ENCODE measurements at places on chromosomes 16 and 17.

GRCh38 chr17:51560398-51560797, 300.1 kb downstream of the UTP18 start:
- DNase-seq = no peak

DNA sequence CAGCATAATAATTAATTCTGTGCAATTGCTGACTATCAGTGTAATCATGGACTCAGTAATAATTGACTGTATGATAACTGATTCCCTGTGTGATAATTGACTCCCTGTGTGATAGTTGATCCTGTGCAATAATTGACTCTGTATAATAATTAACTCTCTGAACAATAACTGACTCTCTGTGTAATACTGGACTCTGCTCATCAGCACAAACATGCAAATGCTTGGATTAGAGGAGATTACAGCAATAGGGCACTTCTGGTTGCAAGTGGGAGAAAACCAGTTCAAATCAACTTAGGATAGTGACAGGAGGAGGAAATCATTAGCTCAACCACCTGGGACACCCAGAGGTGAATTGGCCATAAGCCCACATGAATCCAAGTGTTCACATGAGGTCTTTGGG, 582.1 kb downstream of the RBFOX1 start:
- DNase-seq = no peak

GRCh38 chr17:40550608-40551007, 14.7 kb downstream of the CCR7 start:
- no peak for DNase-seq

- DNase-seq = no peak
Observed at GRCh38 chr17:74467221-74467951, 952 bp downstream of the CD300A start.

DNA sequence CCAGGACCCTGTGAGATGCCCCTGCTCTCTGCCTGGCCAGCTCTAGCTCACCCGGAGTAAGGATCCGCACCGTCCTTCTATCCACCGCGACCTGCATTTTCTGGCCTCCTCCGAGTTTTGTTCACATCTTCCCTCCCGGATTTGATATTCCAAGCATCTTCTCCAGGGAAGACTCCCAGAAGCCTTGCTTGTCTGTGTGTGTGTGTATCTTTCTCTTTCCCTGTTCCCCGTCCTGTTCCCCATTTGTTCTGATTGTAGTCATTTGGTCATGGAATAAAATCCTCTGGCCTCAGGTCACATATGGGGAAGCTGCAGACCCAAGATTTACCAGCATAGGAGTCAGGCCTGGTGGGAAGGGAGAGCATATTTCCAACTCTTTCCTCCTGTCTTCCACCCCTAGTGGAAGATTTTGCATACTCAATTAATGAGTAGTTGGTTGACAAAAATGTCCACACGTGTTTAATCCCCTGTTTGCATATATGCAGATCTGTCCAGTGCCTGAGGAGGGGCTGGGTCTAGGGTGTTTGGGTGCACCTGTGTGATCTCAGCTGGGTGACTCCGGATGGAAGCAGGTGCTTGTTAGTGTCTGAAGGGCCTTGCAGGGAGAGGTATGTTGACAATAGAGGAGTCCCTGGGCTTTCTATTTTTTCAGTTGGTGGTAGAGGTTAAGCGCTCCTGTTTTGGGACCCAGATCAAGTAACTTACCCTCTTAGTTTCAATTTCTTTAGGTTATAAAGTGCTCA, 1.9 kb downstream of the PRAC1 start:
- DNase-seq = no peak

DNA sequence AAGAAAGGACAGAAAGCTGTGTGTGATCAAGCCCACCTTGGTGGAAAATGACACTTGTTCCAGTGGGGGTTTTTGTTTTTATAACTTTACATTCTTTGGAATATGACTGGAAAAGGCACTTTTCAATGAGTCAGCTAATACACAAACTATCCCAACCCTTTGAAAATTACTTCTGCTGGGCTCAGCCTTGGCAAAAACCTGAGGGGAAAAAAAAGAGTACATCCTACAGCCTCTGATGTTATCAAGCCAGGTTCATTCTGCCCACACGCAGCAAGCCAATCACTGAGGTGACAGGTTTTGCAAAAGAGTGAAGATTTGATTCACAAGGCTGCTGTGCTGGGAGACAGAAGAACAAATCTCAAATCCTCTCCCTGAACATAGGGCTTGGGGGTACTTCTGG, 484.5 kb upstream of the ERCC4 start:
- DNase-seq = no peak

DNA sequence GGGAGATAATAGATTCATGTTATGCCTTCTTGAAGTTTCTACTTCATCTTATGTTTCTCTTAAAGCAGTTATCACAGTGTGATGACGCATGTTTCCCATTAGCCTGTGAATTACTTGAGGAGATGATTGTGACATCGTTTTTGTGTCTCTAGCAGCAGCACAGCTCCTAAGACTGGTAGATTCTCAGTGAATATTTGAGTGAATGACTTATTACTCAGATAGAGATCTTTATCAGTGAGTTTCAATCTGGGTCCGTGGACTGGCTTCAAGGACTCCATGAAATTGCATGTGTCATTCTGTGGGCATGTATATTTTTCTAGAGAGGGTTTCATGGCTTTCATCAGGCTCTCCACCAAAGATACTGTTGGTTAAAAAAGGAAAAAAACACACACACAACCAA, 29.9 kb downstream of the YPEL2 start:
- DNase-seq = no peak

DNA sequence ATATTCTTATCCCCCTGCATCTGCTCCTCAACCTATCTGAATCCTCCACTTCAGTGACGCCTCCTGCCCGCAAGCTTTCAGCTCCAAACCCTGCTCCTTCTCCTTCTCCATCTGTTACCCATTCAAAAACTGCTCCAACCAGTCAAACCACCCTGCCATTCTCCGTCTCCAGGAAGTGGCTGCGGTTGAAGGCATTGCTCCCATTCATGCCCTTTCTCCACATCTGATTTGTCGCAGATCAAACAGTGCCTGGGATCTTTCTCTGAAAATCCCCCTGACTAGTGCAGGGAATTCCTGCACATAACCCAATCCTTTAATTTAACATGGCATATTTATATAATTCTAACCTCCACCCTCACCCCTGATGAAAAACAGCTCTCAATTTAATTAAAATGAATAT, 56.3 kb downstream of the SLFN5 start:
- no peak for DNase-seq

DNA sequence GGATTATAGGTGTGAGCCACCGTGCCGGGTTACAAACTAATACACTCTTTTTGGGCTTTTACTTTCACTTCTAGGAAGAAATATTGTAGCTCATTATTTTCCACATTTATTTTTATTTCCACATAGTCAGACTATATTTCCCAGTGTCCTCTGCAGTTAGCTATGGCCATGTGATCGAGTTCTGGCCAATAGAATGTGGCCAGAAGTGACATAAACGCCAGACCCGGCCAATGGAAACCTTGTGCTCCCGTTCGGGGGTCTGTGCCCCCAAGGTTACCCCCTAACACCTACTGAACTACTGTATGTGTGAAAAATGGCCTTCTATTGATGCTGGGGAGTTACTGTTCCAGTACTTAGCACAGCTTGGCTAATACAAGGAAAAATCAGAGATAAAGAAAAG, 13.2 kb upstream of the RPTOR start:
- DNase-seq = no peak

DNA sequence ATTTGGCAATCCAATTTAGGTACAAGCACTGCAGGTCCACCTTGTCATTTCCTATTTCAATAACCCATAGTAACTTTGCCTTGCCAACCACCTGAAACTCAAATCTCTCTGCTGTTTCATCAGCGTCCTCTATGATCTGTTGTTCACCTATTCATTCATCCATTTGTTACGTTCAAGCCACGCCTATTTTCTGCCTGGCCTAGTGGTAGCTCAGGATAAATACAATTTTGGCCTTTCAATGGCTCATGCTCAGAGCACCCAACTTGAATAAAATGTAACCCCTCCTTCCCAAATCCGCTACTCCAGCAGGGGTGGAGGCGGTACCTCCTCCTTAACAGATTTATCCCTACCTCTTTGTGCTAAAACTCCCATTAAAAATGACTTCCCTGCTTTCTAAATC, 3.6 kb upstream of the FBXO47 start:
- DNase-seq = no peak

DNA sequence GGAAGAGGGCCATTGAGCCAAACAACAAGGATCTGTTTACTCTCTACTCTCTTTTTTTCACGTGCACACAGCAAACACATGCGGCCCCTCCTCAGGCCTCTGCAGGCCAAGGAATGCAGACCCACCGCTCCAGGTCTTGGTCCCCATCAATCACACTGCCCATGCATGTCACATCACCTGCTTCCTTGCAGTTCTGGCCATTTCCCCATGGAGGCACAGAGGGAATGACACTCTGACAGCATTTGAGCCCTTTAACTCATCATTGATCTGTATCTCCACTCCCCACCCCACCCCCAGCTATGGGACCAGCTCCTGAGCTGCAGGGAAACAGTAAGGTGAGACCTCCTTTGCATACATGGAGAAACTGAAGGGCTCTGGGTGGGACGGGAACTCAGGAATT, 45.9 kb upstream of the MEIOC start:
- DNase-seq = no peak

DNA sequence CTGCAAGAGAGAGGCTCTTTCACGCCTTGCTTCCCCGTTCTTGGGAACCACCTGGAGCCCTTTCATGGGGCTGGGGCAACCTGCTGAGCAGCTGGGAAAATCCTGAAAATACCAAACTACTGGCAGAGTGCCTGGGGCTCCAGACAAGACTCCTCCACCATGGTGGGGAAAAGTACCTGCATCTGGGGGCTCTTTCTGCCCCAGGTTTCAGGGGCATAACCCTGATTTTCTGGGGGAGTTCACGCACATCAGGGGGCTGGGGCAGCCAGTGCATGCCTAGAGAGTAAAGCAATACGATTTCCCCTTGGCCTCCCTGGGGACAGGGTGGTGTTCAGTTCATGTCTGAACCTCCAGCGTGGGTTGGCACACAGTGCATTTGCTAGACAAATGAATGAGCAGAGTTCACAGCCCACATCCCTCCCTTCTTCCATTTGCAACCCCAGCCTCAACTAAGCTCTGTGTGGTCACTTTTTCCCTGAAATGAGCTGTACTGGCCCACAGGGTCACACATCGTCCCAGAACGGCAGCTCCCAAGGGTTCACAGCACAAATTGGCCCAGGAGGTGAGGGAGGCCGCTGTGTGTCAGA, 5.2 kb upstream of the CDC42EP4 start:
- DNase-seq = no peak

GRCh38 chr17:77572065-77572601, 386.4 kb upstream of the TNRC6C start:
- DNase-seq = no peak

- no peak for DNase-seq
Observed at GRCh38 chr17:58277802-58278595, 2.7 kb downstream of the MPO start.

DNA sequence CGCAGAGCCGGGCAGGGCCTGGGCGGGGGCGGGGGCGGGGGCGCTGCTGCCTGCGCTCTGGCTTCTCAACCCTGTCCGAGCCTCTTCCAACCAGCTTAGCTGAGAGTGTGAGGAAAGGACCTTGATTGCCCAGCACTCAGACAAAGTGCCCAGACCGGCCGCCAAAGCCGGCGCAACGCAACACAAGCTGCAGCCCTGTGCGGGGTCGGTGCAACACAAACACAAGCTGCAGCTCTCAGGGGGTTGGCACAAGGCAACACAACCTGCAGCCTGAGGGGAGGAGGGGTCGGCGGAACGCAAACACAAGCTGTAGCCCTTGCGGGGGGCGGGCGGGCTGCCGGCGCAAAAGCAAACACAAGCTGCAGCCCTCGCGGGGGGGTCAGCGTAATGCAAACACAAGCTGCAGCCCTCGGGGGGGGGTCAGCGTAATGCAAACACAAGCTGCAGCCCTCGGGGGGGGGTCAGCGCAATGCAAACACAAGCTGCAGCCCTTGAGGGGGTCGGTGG, 60.0 kb downstream of the KLHDC4 start:
- DNase-seq = no peak

- DNase-seq = no peak
Observed at GRCh38 chr17:73546114-73546513, 98.1 kb downstream of the SDK2 start.

- no peak for DNase-seq
Observed at GRCh38 chr16:88195911-88196465, 186.8 kb upstream of the ZNF469 start.

GRCh38 chr17:49521471-49522356, 26.6 kb downstream of the NGFR start:
- no peak for DNase-seq

GRCh38 chr17:41504246-41504977, 1.0 kb downstream of the KRT13 start:
- no peak for DNase-seq

DNA sequence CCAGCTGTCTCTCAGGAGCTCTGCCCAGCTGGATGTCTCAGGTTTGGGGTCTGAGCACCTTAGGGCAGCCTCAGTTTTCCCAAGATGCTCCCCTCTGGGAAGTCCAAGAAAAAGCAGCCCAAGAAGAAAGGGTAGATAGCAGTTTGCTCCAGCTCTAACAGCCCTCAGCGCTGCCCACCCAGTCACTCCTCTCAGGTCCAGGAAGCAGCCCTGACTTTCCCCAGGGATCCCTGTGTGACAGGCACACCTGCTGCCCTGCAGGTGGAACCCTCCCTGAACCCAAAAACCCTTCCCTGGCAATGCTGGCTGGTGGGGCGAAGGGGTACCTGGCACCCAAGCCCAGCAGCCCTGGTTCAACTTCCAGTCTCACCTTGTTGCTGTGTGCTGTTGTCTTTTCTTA, 48.1 kb downstream of the BEAN1 start:
- no peak for DNase-seq

GRCh38 chr16:88131256-88131655, 180.0 kb downstream of the BANP start:
- no peak for DNase-seq

GRCh38 chr17:8360260-8360659, 16.2 kb downstream of the KRABD2 start:
- DNase-seq = no peak

- no peak for DNase-seq
Observed at GRCh38 chr17:42675965-42676423, 800 bp downstream of the PLEKHH3 start.

- DNase-seq = no peak
Observed at GRCh38 chr17:49875685-49876084, 27.8 kb upstream of the TAC4 start.

DNA sequence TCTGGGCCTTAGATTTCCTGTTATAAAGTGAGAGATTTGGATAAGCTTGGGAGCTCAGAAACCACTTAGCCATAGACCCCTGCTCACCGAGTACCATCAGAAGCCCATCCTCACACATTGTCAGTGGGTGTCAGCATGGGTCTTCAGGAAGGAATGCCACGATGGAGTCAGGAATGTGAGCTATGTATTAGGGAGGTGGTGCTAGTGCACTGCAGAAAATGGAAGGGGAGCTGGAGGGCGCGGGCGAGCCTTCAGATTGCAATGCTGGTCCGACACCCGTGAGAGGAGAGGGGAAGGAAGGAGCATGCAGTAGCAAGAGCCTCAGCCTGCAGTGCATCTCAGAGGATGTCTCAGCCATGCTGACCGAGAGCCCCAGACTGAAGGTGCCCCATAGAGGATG, 294.5 kb downstream of the FOXL1 start:
- DNase-seq = no peak

- DNase-seq = no peak
Observed at GRCh38 chr16:64968539-64968938, 153.3 kb downstream of the CDH11 start.
